ENCODE measurements at places on chromosomes 4 and X. TPM values are rescaled to one million over a fixed set of nuclear protein-coding genes. Genes with fewer than 3 reads are reported as not detected.

DNA sequence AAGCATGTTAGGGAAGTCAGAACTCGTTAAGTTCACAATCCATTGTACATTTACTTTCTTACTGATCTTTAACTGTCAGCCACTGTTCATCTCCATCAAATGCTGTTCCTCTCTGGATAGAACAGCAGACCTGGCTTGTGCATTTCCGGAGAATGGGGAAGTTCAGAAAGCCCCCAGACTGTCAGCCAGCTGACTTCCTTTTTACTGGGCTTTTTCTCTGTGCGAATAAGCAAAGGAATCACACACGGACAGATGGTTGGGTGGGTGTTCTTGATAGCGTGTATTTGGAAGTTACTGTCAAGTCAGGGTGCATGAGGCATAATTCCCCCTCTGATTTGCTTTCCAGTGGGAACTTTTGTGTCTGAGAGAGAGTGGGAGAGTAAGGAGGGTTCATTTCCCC lies 56.8 kb downstream of the TSPAN7 start:
- no peak for DNase-seq

GRCh38 chr4:111718763-111719559 lies 426.3 kb upstream of the FAM241A start:
- no peak for DNase-seq

DNA sequence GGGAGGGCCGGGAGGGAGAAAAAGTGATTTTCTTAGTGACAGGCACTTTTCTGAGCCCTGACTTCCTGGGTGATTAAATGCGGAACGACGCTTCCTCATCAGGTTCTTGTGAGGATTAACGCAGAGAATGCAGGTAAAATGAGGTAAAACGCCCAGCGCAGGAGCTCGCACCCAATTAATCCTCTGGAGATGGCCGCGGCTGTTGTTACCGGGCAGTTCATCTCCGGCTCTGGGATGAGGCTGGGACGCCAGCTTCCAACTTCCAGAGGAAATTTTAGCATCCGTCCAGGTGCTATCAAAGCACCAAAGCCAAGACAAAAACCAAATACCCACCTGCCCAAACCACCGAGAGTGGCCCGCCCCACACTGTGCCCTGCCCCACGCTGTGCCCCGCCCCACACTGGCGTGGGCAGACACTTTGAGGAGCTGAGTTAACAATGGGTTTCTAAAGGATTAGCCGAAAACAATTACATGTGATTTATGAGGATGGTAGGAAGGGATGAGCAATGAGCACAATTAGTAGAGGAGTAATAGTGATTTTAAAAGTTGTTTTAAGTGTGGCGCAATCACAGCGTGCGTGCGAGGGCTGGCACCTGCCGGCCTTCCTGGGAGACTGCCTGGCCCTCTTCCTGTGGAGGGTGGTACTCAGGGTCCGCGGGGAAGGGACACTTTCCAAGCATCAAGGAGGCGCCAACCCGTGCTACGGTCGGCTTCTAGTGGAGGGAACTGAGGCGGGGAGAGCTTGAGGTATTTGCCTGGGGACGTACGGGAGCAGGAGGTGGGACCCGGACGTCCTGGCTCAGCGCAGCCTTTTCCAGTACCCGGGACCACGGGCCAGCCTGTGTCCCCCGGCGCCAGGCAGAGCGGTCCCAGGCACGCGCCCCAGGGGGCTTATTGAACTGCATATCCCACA lies 41.6 kb upstream of the ADRA2C start:
- DNase-seq: no peak

DNA sequence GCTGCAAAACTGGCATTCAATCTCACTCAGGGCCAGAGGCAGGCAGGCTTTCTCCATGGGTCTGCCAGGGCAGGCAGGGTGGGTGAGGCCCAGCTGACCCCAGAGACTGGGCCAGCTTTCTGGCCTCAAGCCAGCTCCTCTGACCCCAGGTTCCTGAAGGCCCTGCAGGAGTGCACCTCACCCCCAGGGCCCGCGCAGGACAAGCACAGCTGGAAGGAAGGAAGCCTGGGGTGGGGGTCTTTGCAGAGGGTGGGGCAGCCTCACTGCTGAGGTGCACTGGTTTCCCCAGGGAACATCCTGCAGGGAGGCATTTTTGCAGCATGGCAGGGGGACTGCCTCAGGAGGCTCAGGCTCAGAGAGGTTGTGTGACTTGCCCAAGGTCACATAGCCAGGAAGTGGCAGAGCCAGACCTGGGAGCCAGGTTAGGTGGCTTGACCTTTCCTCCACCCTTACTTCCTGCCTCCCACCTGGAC lies 31.5 kb upstream of the AFAP1 start:
- no peak for DNase-seq

GRCh38 chr4:163744861-163745260 lies 250.4 kb downstream of the TMA16 start:
- DNase-seq: no peak

- DNase-seq: no peak
Observed at GRCh38 chr4:3623106-3623505, 90.9 kb upstream of the LRPAP1 start.

DNA sequence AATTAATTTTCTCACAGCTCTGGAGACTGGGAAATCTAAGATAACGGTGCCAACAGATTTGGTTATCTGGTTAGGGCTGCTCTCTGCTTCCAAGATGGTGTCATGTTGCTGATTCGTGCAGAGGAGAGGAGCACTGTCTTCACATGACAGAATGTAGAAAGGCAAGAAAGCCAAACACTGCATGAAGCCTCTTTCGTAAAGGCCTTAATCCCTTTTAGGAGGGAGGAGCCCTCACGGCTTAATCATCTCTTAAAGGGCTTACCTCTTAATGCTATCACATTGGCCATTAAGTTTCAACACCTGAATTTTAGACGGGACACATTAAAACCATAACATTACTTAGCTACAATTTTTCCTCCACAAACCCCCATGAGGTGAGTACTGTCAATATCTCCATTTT lies 174.1 kb downstream of the COX18 start:
- no peak for DNase-seq

DNA sequence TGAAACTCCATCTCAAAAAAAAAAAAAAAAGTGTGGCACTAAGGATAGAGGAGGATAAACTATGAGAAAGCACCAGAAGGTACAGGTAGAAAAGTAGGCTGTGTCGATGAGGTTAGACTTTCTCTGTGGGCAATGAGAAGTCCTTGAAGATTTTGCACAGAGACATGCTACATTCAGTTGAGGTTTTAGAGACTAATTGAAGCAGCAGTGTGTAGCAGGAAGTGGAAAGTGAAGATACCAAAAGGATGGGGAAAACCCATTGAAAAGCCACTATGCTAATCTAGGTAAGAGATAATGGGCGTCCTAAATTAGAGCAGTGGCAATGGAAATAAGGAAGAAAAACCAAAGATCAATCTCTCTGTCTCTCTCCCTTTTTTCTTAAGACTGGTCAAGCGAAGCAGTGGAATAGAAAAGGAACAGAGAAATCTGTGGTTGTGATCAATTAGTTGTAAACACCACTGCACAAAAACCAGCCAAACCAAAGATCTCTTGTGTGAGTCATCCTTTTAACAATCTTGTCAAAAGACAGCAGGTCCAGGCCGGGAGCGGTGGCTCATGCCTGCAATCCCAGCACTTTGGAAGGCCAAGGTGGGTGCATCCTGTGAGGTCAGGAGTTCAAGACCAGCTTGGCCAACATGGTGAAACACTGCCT lies 3.5 kb downstream of the SPINK2 start:
- DNase-seq: no peak

- DNase-seq: no peak
Observed at GRCh38 chrX:40176351-40177116, 78.8 kb upstream of the BCOR start.

- DNase-seq: no peak
Observed at GRCh38 chr4:159433337-159433736, 330.5 kb downstream of the RAPGEF2 start.

MAGEB2 gene
- total RNA-seq: not detected

TMSB15B gene
- 9.2 TPM for total RNA-seq

RCHY1 gene
- total RNA-seq: 20.3 TPM

Measured in kidney epithelial cell (primary cell).